ENCODE measurements at places on chromosomes 4 and X. TPM values are rescaled to one million over a fixed set of nuclear protein-coding genes. Genes with fewer than 3 reads are reported as not detected.

- no peaks in the 10 kb centered on the region for H3K36me3 ChIP-seq
- DNase-seq, result peak; percentile 64
- no peaks in the 10 kb centered on the region for H3K27me3 ChIP-seq
- no peak overlapping the region for H3K27ac ChIP-seq
- no peak overlapping the region for H3K4me3 ChIP-seq
These were observed 22.2 kb downstream of the HELT start for GRCh38 chr4:185040523-185040922.

DNA sequence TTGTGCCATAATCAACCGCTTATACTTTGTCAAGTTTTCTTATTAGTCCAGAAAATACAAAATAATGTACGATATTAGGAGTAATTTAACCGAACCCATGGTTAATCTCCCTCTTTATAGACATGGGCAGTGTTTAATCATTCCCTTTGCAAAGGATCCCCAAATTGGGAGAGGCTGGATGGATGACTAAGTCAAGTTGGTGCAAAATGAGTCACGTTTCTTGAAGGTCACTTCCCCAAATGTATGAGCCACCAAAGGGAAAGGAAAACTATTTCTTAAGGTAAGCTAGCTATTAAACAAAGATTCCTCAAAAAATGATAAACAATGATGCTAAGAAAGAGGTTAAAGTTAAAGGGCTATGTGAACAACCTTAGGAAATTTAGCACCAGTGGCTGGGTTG is 17.5 kb downstream of the MAML3 start:
- no peak overlapping the region for H3K27ac ChIP-seq
- no peaks in the 10 kb centered on the region for H3K36me3 ChIP-seq
- H3K27me3 ChIP-seq, result no peaks in the 10 kb centered on the region
- H3K4me1 ChIP-seq, result peaks cover 7% of the 10 kb centered on the region

GRCh38 chr4:13452927-13453579 is 31.1 kb downstream of the RAB28 start:
- no peak overlapping the region for H3K4me3 ChIP-seq
- H3K27ac ChIP-seq, result no peak overlapping the region
- H3K4me1 ChIP-seq, result no peaks in the 10 kb centered on the region
- no peak for DNase-seq
- H3K27me3 ChIP-seq, result no peaks in the 10 kb centered on the region

DNA sequence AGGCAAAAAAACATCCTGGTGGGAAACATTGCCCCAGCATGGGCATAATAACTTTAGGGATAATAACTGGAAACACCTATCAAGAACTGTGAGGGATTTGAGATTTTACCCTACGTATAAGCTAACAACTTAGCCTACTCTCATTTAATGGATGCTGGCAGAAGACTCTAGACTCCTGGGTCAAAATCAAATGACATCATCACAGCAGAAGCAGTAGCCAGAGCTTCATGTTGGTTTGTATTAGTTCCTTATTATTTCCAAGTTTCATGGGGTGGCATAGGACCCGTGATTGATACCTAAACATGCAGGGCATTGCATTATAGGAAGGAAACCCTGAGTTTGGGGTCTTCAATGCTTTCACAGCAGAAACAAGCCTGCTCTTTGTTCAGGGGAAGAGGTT is 4.6 kb downstream of the TCEAL9 start:
- H3K36me3 ChIP-seq, result no peaks in the 10 kb centered on the region
- no peak overlapping the region for H3K4me3 ChIP-seq
- no peaks in the 10 kb centered on the region for H3K27me3 ChIP-seq

DNA sequence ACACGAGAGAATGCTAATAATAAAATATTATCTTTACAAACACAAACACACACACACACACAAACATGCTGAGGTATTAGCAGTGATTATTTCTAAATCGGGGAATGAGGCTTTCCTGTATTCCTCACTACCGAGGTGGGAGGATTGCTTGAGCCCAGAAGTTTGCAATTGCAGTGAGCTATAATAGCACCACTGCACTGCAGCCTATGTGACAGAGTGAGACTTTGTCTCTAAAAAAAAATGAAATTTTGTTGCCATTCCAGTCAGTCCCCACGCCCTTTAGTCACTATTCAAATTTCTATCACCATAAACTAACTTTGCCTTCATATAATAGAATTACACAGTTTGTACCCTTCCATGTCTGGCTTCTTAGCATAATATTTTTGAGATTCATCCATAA is 456.5 kb upstream of the CPEB2 start:
- no peak overlapping the region for H3K4me3 ChIP-seq
- H3K36me3 ChIP-seq, result no peaks in the 10 kb centered on the region
- no peaks in the 10 kb centered on the region for H3K4me1 ChIP-seq
- DNase-seq, result no peak

GRCh38 chrX:124414281-124414680 is 67.9 kb downstream of the SH2D1A start:
- H3K4me3 ChIP-seq, result no peak overlapping the region
- no peak for DNase-seq
- H3K27ac ChIP-seq, result no peak overlapping the region

GRCh38 chrX:17433965-17434364 is 59.0 kb downstream of the NHS start:
- no peaks in the 10 kb centered on the region for H3K27me3 ChIP-seq
- no peak overlapping the region for H3K27ac ChIP-seq
- DNase-seq, result no peak
- H3K4me1 ChIP-seq, result no peaks in the 10 kb centered on the region
- H3K4me3 ChIP-seq, result no peak overlapping the region
- no peaks in the 10 kb centered on the region for H3K36me3 ChIP-seq

DNA sequence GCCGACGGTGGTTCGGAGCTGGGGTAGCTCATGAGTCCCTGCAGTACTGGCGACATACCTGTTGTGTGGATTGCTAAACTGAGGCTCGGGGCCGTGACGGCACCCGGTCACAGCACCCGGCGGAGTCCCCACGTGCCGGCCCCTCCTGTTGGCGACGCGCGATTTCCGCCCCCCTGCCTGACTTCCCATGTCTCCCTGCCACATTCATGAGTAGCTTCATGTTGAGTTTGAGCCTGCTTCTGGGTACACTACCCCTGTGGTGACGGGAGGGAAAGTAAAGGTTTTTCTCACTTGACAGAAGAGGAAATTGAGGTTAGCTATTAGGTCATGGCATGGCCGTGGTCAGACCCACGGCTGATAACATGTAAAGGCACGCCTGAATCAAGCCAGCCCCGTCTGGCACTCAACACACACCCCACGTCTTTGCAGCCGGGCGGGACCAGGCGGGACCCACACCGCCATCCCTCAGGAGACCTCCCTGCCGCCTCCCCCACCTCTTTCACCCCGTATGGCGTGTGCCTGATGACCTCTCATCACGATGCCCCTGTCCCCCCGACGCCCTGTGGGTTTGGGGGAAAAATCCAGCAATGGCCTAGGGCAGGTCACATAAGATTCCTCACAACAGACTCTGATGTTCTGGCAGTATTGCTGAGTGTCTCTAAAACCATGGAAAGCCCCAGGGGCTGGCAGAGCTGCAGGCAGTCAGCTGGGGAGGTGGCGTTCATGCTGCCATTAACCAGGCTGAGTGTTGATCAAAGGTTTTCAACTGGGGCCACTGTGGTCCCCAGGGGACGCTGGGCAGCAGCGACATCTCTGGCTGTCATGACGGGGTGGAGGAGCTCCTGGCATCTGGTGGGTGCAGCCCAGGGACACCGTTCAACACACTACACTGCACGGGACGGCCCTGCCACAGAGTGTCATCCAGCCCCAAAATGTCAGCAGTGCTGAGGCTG is 29.2 kb downstream of the P2RY8 start:
- H3K4me3 ChIP-seq, result no peak overlapping the region
- peak; percentile 91 for DNase-seq
- no peaks in the 10 kb centered on the region for H3K36me3 ChIP-seq

DNA sequence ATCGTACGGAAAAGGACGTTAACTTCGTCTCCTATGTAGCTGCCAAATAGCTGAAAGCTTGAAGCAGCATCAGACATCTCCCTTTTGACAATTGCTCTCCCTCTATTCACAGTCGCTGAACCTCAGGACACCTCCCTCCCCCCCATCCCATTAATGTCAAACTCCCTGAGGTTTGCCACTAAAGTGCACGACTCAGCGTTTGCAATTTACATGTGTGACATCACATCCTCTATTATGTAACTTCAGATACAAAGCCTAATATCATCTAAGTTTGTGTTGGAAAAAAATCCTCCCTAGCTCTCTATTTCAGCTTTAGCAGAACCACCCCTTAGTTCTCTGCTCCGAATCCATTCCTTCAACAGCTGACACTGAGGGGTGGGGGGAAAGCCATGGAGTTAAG is 5.5 kb upstream of the NR3C2 start:
- H3K4me1 ChIP-seq, result peaks cover 20% of the 10 kb centered on the region
- DNase-seq, result no peak
- no peaks in the 10 kb centered on the region for H3K36me3 ChIP-seq
- H3K4me3 ChIP-seq, result peak overlapping the region; percentile 5
- H3K27ac ChIP-seq, result no peak overlapping the region

- no peak overlapping the region for H3K4me3 ChIP-seq
- no peak overlapping the region for H3K27ac ChIP-seq
- H3K4me1 ChIP-seq, result no peaks in the 10 kb centered on the region
- no peaks in the 10 kb centered on the region for H3K27me3 ChIP-seq
- H3K36me3 ChIP-seq, result no peaks in the 10 kb centered on the region
These were observed 31.2 kb upstream of the UXT start for GRCh38 chrX:47690175-47690574.

DNA sequence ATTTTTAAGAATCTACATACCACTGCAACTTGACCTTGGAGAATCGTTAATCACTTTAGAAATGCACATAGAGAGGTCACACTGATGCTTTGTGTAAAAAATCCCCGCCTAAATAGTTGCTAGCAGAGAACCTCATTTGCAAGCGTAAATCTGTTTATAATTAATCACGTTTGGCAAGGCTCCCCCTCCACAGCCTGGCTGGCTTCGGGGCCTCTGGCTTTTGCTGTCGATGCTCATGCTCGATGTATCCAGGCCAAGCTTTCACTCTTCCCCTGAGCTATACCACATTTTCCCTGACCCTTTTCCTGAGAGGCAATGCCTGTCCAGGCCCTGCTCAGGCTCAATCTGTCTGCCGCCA is 23.4 kb downstream of the CYTL1 start:
- H3K27ac ChIP-seq, result no peak overlapping the region
- H3K27me3 ChIP-seq, result no peaks in the 10 kb centered on the region
- DNase-seq, result no peak
- H3K4me3 ChIP-seq, result no peak overlapping the region

SHOX gene
- total RNA-seq, result not detected

RRH gene
- not detected for total RNA-seq

CSN1S1 gene
- not detected for total RNA-seq

G6PD gene
- 22.0 TPM for total RNA-seq

GYG2 gene
- total RNA-seq, result 10.3 TPM

All from esophagus muscularis mucosa (tissue), 4 donors.